ENCODE measurements at places on chromosomes 1 and 21.

DNA sequence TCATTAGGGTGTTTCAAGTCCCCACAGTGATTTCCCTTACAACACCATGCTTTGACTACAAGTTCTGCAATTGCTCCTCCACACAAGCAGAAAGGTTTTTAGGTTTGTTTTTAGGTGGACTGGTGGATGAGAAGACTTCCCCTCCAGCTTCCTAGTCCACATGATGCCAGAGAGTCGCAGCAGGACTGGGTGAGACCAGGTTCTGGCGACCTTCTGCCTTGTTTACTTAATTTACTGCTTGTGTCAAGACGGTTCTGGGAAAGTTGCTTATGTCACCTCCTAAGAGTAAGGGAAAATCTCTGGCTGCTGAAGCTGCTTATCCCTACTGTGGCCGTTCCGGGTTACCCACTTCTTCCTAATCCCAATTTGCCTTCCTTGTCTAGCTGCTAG is 76.4 kb downstream of the GLUL start:
- no peak for DNase-seq

- no peak for DNase-seq
These were observed 5.6 kb downstream of the MAP3K21 start for GRCh38 chr1:233333086-233333485.

DNA sequence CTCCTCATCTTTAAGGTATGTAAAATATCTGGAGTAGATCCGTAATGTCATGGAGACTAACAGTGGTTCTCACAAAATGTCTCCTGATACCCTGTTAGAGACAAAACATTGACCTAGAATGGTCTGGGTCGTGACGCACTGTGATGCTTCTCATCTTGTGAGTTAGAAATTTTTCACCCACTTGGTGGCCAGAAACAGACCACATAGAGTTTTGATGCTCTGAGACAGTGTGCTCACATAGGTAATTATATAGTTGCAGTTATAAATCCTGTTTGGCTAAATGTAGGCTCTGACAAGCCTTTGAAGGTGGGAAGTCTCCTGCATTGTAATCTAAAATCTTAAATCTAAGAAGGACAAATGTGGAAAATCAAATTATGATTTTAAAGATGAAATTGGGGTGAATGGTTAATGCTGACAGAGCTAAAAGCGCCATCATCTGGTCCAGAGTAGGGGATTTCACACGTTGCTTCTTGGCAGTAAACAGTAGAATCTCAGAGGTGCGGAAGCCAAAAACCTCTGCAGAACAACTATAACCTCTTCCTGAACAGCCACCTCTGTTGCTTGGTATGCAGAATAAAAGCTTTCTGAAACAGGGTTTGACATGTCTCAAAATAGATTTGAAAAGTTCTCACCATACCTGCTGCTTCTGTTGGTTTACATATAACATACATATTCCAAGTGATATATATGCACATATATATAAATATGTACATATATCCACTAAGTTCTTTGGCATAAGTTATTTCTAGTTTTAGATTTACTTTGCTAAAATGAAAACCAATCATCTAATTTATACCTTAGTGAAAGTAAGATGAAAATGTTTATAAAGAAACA is 17.1 kb downstream of the RPAP2 start:
- no peak for DNase-seq

DNA sequence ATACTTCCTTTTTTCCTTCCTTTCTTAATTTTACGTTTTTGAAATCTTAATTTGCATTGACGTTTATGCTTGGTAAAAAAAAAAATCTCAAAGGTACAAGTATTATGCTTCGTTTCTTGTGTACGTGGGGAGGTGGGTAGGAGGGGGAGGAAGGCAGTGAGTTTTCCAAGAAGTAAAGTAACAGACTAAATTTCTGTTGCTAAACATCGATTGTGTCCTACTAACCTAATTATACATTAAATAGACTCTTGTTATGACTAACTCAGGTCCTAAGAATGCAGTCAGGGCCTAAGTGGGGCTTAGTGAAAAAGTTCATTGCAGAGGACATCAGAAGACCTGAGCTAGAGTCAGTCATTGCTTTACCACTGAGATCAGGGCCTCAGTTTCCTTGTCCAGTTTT is 17.5 kb downstream of the NEK7 start:
- DNase-seq: peak; percentile 31

DNA sequence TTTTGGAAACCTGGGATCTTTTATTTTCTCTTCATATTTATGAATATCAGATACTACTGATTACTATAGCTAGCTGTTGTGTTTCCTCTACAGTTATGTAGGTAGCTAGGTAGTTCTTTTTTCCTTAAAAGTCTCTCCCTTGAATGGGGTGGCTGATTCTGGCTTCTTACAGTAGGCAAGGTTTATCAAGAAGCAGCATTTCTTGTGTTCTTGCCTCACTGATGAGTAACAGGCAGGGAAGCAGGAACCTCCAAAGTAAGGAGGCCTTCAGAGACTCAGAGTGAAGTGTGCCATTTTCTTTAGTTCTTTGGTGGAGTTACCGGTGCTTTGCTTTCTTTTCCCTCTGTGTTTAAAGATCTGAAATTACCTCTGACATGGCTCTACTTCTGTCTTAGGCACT is 56.0 kb downstream of the ZMYM4 start:
- no peak for DNase-seq

DNA sequence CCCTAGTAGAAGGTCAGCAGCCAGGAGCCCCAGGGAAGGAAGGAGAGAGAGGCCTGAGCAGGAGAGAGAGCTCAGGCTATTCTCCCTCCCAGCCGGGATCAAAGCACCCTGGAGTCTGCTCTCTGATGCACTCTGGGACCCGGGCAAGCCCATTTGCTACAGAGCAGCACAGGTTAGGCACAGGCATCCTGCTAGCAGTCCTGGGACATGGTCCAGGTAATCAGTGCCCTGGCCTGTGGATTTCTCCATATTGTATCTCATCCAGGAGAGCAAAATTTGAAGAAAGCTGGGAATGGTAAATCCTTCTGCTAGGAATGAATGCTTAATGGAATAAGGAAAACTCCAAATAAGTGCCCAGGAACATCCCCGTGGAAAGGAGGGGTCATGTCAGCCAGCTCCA is 130.3 kb downstream of the HIVEP3 start:
- DNase-seq: no peak

DNA sequence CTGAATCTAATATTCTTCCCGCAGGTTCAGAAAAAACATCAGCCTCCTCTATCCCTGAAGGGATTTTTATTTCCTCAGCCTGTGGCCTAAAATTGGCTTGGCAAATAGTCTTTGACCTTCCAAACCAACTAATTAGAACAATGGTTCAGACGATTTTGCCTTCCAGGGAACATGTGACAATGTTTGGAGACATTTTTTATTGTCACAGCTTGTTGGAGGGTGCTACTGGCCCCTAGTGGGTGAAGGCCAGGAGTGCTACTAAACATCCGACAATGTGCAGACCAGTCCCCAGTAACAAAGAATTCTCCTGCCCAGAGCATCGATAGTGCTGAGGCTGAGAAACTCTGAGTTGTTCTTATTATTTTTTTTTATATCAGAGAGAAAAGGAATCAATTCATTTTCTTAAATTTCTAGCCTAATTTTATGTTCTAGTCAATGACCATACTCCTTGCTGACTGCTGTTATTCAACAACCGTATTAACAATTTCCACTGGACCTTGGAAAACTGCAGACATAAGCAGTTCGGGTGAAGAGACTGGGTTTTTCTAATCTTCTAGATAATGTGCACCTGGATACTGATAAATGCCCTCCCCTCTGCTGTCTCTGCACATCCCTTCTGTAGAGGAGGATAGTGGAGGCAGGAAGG is 280.7 kb downstream of the LMX1A start:
- no peak for DNase-seq

Data from activated CD4-positive, alpha-beta T cell treated with anti-CD3 and anti-CD28 coated beads, Interleukin-2, amount 50 U/mL, for 4 hours (primary cell).